Fibroblast of skin of back (primary cell): ENCODE measurements at places on chromosomes 12 and 14.

GRCh38 chr12:51342416-51342815 is 4.1 kb downstream of the CELA1 start:
- no peak for DNase-seq

- DNase-seq, result no peak
Observed at GRCh38 chr12:75836533-75836932, 195.0 kb downstream of the PHLDA1 start.

DNA sequence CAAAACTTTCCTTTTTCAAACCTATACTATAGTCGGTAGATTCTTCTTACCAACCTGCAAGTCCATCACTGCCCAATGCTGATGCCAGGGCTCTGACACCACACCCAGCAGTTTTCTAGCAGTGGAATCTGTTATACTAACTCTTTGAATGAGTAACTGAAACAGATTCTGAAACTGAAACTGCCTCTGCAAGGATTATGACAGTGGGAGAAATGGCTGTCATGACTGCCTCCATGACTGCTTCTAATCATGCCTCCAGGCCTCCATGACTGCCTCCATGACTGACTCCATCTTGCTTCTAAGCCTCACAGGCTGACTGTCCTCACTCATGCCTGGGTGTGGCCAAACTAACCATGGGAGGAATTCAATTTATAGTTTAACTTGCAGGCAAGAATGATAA is 29.4 kb upstream of the OXA1L start:
- DNase-seq, result no peak

DNA sequence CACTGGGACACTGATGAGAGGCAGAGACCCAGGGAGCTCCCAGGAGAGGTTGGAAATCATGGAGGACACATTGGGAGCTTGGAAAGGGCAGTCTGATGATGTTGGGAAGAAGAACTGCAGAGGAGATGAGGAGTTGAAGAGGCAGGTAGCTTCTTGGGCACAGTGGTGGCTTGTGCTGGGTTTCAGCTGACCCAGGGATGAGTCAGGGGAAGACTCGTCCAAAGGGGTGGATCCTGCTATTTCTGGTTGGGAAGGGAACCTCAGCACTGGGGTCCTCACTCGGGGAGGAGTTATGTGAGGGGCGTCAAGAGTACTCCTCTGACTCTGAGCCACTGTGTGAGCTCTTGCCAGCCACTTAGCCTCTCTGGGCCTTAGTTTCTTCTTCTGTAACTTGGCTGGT is 11.5 kb downstream of the ADCY4 start:
- DNase-seq, result no peak

DNA sequence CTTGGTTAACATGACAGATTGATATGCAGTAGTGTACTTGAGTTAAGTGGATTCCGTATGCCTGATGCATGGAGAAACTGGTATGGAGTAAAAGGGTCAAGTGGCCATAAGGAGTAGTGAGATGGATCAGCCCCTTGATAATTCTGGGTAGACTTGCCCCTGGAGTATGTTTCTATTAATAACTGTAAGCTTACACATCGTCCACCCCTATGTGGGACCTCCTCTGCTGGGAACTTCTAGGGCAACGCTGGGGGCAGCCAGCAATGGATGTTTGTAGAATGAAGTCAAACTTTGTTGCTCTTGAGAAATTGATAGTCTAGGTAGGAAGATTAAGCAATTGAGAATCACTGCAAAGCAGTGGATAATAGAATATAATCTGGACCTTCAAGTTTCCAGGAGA is 3.5 kb downstream of the C12orf75 start:
- DNase-seq, result peak; percentile 86

DNA sequence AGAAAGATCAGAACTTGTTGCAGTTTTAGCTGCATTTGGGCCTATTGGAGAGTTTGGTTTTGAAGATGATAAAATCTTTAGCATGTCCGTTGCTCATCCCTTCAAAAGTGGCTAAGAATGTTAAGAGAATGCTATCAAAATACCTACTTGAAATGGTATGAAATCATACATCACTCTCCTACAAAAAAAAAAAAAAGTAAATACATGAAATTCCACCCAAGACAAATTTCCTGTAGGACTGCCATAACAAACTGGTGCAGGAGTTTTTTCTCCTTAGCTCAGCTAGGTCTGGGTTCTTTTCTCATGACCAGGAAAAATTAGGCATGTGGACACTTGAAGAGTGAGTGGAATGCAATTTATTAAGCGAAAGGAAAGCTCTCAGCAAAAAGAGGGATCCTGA is 15.9 kb upstream of the FAR2 start:
- DNase-seq, result peak; percentile 70

- DNase-seq, result no peak
Observed at GRCh38 chr12:10119066-10119465, 10.9 kb downstream of the CLEC7A start.

- no peak for DNase-seq
Observed at GRCh38 chr12:77062846-77063461, 2.4 kb downstream of the E2F7 start.

DNA sequence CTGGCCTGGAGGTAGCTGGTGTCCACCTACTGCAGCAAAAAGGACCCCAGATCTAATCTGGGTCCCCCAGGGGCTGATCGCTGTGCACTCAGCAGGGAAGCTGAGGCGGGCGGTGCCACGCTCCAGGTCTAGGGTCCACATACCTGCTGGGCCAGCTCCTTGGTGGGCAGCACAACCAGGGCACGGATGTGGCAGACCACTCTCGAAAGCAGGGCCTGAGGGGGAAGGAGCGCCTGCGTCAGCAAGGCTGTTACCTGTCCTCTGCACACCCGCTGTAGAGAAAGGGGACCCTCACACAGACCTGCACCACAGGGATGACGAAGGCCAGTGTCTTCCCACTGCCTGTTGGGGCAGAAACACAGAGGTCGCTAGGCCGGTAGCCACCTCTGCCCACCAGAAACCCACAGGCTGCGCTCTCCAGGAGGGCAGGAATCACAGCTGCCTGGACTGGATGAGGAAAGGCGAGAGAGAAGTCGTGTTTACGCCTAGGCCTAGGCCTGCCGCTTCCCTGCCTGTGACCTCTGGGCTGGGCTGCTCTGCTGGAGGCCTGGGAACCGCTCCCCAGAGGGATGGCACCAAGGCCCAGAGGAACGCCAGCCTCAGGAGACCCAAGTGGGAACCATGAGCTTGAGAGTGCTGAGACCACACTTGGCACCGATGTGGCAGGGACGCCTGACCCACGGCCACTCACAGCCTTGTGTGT is 2.0 kb downstream of the DDX51 start:
- no peak for DNase-seq

DNA sequence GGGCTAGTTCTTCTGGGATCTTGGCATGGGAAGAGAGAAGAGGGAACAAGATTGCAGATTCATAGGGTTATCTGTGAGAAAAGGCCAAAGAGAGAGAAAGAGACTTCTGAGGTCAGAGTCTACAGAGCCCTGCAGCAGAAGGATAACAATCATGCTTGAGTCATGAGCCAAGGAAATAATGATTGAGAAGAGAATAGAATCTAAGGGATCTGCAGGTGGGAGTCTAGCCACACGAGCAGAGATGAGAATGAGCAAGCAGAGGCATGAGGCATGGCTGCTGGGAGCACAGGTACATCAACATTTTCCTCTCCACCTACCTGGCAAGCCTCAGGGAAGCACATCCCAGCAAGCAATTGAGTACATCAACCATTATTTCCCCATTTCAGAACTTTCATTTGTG is 303.7 kb downstream of the LRIG3 start:
- no peak for DNase-seq

GRCh38 chr14:79734151-79734550 is 477.2 kb downstream of the DIO2 start:
- no peak for DNase-seq

DNA sequence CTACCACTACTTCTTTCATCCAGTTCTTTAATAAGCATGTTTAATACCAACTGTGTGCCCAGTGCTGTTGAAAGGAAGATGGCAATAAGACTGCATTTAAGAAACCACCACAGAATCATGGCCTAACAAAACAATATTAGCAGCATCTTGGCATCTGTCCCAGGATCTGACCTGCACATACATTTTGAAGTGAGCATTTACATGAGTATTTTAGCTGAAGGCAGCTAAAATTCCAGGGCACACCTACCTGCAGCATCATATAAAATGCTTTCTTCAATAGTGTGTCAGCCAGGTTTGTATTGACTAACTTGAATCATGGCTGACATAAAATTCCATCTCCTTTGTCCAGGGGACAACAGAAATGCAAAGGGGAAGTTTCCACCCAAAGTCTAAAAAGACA is 65.0 kb upstream of the ARHGAP5 start:
- no peak for DNase-seq

GRCh38 chr12:74454109-74454508 is 83.5 kb upstream of the ATXN7L3B start:
- no peak for DNase-seq

DNA sequence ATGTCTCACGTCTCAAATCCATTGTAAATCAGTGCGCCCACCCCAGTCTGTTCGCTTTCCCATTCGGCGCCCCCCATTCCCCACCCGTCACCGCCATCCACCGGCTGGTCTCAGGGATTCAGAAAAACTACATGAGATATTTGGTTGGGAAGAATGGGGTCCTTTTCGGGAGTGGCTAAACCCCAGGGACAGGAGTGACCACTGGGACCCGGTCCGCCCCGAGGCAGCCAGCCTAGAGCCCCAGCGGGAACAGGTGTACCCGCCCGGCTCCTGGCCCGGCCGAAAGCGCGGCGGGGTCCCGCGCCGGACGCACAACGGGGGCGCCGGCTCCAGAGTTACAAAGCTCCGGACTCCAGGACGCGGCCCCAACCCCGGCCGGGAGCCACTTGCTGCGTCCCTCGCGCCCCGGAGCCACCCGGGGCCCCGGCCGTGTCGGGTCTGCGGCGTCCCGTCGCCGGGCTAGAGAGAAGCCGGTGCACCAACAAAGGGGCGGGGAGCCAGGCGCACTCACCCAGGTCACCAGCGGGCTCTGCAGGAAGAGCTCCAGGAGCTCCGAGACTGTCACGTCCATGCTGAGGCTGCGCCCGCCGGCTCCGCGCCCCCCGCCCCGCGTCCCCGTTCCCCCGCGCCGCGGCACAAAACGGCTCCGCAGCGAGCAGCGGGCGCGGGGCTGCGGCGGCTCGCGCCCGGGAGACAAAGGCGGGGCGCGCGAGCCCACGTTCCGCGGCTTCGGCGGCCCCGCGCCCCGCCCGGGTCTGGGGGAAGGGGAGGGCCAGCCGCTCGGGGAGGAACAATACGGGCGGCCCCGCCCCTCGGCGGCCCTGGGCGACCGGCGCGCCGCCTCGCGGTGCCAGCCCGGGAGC is at the start of gene CCDC88C:
CCDC88C (minus strand) TSS at position 701 of the 863 bp plus-strand sequence; CDS start at position 571, 130 bp downstream.
- peak; percentile 29 for DNase-seq

- DNase-seq, result peak; percentile 69
Observed at GRCh38 chr14:58426670-58427280, 556 bp downstream of the TIMM9 start.

GRCh38 chr14:93655078-93655750 is 133.1 kb downstream of the PRIMA1 start:
- peak; percentile 35 for DNase-seq

DNA sequence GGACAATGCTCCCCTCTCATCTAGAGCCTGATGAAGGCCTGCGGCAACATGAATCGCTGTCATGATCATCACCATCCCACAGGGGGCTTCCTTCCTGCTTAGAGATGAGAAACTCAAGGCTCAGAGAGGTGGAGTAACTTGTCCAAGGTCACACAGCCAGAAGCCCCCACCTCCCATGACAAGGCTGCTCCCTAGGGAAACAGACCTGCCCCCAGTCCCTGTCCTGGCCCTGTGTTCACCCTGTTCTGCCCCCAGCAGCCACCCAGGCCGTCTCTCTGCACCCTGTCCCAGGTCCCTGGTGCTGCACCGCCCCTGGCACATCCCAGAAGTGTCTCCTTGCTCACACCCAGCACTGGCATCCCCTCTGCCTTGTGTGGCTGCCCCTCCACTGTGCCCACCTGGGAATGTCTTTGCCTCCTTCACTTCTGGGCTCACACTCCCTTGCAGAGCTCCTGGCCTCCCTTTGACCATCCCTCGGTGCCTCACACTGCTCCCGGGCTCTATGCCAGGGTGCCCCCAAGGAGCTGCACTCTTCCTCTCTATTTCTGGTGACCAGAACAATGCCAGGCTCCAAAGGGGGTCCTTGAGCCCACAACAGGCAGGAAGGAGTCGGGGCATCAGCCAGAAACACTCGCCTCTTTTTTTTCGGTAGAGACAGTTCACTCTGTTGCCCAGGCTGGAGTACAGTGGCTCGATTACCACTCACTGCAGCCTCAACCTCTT is 70.5 kb downstream of the BCL11B start:
- DNase-seq, result no peak

- no peak for DNase-seq
Observed at GRCh38 chr14:69441948-69442347, 42.6 kb upstream of the PLEKHD1 start.

GRCh38 chr14:104786091-104786586 is 9.4 kb downstream of the AKT1 start:
- no peak for DNase-seq

- DNase-seq, result no peak
Observed at GRCh38 chr14:73824536-73824935, 27.1 kb upstream of the PTGR2 start.

- no peak for DNase-seq
Observed at GRCh38 chr14:73810478-73811163, 41.0 kb upstream of the PTGR2 start.

- peak; percentile 37 for DNase-seq
Observed at GRCh38 chr12:53757101-53757770, 5.5 kb upstream of the CISTR start.

GRCh38 chr12:62640910-62641448 is 174.4 kb downstream of the MON2 start:
- peak; percentile 72 for DNase-seq
